ENCODE measurements at places on chromosomes 11 and 22.
A peak's percentile ranks its signal among the peaks of the same experiment; 100 is the strongest.

DNA sequence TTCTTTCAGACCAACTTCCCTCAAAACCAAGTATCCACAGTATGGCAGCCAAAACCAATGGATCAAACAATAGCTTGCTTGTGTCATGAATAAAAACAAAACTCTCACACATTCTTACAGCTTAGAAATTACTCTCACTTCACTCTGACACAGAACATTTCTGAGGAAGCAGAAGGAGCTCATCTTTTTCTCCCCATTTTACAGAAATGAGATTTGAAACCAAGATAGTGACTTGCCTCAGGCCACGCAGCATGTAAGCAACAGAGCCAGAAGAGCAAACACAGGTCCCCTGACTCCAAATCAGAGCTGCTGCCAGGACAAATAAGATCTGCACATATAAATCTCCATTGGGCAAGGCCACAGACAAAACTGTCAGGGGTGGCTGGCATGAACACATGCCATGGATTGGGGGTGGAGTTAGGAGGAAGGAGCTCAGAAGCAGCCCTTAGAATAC, 64.8 kb downstream of the RAB30 start:
- DNase-seq, result no peak

GRCh38 chr22:23110190-23110921, 31.4 kb downstream of the RSPH14 start:
- peak; percentile 6 for DNase-seq

DNA sequence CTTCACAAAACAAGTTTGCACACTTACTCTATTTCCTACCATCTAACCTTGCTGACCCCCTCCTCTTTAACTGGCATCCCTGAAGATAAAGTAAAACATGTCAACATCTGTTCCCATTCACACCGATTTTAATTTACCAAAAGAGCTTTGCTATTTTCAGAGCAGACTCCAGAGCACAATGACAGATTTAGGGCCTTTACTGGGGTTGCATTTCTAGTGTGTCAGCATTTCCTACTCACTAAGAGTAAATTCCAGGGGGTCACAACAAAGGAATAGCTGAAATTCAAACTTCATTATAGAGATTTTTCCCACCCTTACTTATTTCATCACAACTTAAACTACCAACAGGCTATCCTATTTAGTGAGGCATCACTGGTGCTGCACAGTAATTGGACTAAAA, 60.8 kb downstream of the SOX6 start:
- no peak for DNase-seq

GRCh38 chr11:76083563-76084451, 122.5 kb downstream of the WNT11 start:
- no peak for DNase-seq

- no peak for DNase-seq
Observed at GRCh38 chr11:4684631-4685285, 12.9 kb downstream of the OR51E2 start.

- no peak for DNase-seq
Observed at GRCh38 chr11:128961645-128962044, 19.0 kb upstream of the TP53AIP1 start.

DNA sequence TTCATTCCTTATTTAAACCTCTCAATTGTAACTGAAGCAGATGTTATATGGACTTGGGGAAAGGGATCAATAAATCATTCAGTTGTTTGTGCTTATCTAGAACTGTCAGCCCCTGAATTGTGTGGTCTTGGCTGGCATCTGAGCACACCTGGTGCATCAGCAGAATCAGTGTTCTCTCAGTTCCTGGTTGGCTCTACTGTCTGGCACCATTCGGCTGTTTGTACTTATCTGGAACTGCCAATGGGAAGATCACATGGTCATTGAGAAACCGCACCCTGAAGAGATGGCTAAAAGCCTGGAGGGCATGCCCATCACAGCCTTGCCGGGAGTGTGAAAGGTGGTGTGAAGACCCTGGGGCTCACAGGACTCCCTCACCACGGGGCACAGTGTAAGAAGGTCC, 37.1 kb upstream of the EHF start:
- DNase-seq, result no peak

GRCh38 chr11:95359756-95360155, 128.8 kb upstream of the SESN3 start:
- no peak for DNase-seq

- no peak for DNase-seq
Observed at GRCh38 chr11:28472904-28473303, 364.7 kb downstream of the METTL15 start.

- peak; percentile 25 for DNase-seq
Observed at GRCh38 chr11:20926799-20927540, 257.6 kb downstream of the NELL1 start.

All from NCI-H510A treated with DMSO at 0.1 percent for 48 hours (cell line).